ENCODE measurements at places on chromosomes 12 and 14. TPM values are rescaled to one million over a fixed set of nuclear protein-coding genes. Genes with fewer than 3 reads are reported as not detected.
A peak's percentile ranks its signal among the peaks of the same experiment; 100 is the strongest.

Gene PRKD1
- 6.6 TPM for total RNA-seq

Gene PPP4R4
- not detected for total RNA-seq

DNA sequence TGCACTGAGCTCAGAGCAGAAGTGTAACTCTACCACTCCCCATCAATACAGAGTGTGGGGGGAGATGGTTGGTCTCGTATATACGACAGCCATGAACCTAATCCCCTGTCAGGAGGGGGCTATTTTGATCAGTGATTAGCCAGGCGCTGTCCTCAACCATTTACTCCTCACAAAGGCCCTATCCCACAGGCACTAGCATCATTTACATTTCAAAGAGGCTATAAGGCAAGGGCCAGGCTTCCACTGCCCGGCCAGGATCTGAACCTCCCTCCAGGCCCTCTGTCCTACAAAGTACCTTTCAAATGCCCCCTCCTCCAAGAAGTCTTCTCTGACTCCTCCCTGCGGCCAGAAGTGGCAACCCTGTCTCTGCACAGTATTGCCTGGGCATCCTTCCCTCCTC is 74.7 kb downstream of the ITPK1 start:
- DNase-seq = no peak
- no peak overlapping the region for H3K4me3 ChIP-seq
- peak overlapping the region; percentile 41 for H3K27ac ChIP-seq
- H3K36me3 ChIP-seq = peaks cover 2% of the 10 kb centered on the region
- no peaks in the 10 kb centered on the region for H3K27me3 ChIP-seq
- peaks cover 77% of the 10 kb centered on the region for H3K4me1 ChIP-seq

Gene RFLNA
- total RNA-seq = 1.4 TPM

Gene ZNF140
- total RNA-seq = 19.6 TPM

- no peaks in the 10 kb centered on the region for H3K4me1 ChIP-seq
- no peak overlapping the region for H3K27ac ChIP-seq
- H3K4me3 ChIP-seq = no peak overlapping the region
Measured at GRCh38 chr12:99977550-99977949, 7.2 kb downstream of the ANKS1B start.

- no peaks in the 10 kb centered on the region for H3K36me3 ChIP-seq
- no peak for DNase-seq
- H3K4me3 ChIP-seq = no peak overlapping the region
- H3K4me1 ChIP-seq = no peaks in the 10 kb centered on the region
- no peaks in the 10 kb centered on the region for H3K27me3 ChIP-seq
- no peak overlapping the region for H3K27ac ChIP-seq
Measured at GRCh38 chr12:100857971-100858370, 63.4 kb downstream of the ANO4 start.

Gene SLC2A14
- 1.9 TPM for total RNA-seq

Gene AMN
- 0.86 TPM for total RNA-seq

Gene NKX2-1
- total RNA-seq = not detected

GRCh38 chr12:124745465-124745890 is 118.2 kb downstream of the SCARB1 start:
- DNase-seq = no peak
- no peak overlapping the region for H3K4me3 ChIP-seq
- peaks cover 25% of the 10 kb centered on the region for H3K4me1 ChIP-seq
- H3K27me3 ChIP-seq = no peaks in the 10 kb centered on the region
- H3K36me3 ChIP-seq = no peaks in the 10 kb centered on the region

Gene GPRC5D
- total RNA-seq = not detected

All from osteocyte (in vitro differentiated cells).